ENCODE measurements at places on chromosomes 3 and 15. TPM values are rescaled to one million over a fixed set of nuclear protein-coding genes. Genes with fewer than 3 reads are reported as not detected.
A peak's percentile ranks its signal among the peaks of the same experiment; 100 is the strongest.

RNF168 gene
- polyA plus RNA-seq: 7.9 TPM

GOLGA8T gene
- polyA plus RNA-seq: not detected

GRK7 gene
- polyA plus RNA-seq: not detected

MUC20 gene
- 0.15 TPM for polyA plus RNA-seq

IGDCC3 gene
- not detected for polyA plus RNA-seq

RETNLB gene
- not detected for polyA plus RNA-seq

TEX55 gene
- polyA plus RNA-seq: not detected

COL6A6 gene
- not detected for polyA plus RNA-seq

CD86 gene
- 21.6 TPM for polyA plus RNA-seq

TMEM212 gene
- not detected for polyA plus RNA-seq

DNA sequence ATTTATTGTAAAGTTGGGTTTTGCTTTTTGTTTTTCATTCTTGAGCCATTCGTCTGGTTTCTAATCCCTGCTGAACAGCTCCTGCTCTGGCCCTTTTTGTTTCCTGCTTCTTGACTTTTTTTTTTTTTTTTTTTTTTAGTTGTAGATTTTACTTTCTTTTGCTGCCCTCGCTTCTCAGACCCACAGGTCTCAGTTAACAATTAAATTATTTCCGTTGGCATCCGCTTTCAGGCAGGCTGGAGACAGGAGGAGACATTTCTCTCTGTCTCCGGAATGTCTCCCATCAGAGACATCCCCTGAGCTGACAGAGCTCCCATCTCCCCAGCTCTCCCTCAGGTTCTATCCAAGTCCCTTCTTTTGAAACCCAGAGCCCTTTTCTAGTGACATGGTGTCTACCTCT, 68.6 kb downstream of the SLC6A6 start:
- no peak for DNase-seq

- no peak for DNase-seq
Measured at GRCh38 chr3:190193210-190193609, 72.5 kb upstream of the P3H2 start.

DNA sequence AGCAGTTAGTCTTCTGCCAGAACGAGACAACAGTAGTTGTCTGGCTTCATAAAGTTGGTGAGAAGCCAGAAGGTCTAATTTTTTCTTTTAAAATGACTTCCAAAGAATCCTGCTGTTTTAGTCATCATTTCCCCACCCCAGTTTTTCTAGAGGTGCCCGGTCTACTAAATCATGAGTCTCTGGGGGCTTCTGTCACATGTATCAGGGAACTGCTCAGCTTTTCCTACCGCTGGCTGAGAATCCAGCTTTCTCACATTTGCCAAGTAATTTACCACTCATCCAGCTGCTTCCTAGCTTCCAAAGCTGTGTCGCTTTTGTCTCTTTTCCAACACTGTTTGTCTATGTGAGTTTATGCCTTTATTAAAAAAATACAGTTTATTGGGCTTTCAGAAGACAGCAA, 183.3 kb downstream of the NSUN3 start:
- no peak for DNase-seq

DNA sequence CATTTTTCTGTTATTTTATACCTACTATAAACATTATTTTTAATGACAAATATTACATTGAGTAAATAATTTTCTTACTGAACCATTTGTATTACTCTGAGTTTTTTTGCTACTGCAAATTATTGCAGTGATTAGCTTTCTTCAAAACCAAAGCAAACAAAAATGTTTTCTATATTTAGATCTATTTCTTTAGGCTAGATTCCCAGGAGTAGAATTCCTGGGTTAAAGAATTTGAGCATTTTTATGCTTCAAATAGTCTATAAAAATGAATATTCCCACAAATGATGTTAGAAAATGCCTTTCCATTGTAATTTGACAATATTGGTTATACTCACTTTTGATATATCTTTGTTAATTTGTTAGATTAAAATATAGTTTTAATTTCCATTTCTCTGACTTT, 76.8 kb downstream of the LEKR1 start:
- DNase-seq: no peak

- DNase-seq: no peak
Measured at GRCh38 chr3:59249698-59250361, 200.0 kb upstream of the CFAP20DC start.

DNA sequence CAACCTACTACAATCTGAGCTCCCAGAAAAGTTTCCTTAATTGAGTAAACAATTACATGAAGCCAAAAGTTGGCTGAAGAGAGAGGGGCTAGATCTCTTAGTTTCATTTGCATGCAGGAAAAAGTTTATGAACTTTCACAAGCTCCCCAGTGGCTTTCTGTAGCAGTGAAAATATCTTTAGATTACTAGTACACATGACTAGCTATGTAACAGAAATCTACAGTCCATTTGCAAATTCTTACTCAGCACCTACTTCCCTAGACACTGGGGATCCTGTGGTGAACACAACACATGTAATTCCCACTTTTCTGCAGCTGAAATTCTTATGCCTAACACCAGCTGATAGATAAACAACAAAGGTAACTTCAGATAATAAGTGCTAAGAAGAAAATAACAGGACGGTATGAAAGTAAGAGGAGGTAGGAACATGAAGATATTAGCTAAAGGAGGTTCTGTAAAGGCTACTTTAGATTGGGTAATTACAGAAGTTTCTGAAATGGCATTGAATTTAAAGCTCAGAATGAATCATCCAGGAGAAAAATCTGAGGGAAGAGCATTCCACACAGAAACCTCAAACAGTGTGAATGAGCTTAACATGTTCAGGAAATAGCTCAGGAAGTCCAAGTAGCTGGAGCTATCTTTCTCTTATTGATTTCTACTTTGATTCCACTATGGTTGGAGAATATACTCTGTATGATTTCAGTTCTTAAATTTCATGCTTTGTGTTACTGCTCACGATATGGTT, 204.8 kb downstream of the MAGI1 start:
- DNase-seq: no peak

DNA sequence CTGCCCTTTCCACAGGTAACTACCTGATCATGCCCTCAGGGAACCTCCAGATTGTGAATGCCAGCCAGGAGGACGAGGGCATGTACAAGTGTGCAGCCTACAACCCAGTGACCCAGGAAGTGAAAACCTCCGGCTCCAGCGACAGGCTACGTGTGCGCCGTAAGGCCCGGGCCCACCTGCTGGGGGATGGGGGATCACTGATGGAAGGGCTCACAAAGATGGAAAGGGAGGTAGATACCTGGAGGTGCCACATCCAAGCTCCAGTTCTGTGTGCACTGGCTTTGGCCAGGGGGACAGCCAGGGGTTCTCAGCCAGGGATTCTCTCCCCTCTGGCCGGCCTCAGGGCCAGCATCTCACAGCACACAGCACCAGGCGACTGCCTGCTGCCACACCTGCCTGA, 59.4 kb downstream of the BOC start:
- DNase-seq: no peak

GRCh38 chr3:48157950-48158376, 30.3 kb downstream of the CDC25A start:
- DNase-seq: peak; percentile 15

- DNase-seq: no peak
Measured at GRCh38 chr15:40283615-40284300, 894 bp upstream of the ANKRD63 start.

DNA sequence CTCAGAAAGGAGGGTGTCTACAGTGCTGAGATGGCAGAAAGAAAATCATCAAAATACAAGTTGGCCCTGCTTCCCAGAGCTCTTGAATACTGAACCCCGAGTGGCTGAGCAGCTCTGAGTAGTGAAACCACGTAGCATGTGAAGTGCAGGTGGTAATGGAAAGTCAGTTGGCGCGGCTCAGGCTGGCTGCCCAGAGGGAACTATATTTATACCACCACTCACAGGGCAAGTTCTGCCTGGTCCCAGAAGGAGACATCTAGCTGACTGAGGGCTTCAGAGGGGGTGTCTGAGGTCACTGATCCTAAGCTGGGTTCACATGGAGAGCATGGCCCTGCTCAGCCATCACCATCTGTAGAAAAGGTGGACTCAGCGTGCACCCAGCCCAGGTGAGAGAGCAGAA, 129.6 kb upstream of the AGBL1 start:
- no peak for DNase-seq

- no peak for DNase-seq
Measured at GRCh38 chr3:62884096-62884870, 9.1 kb upstream of the CADPS start.

GRCh38 chr15:72783004-72783639, 436 bp downstream of the ADPGK start:
- peak; percentile 77 for DNase-seq

- no peak for DNase-seq
Measured at GRCh38 chr3:9627901-9628633, 21.2 kb upstream of the MTMR14 start.

DNA sequence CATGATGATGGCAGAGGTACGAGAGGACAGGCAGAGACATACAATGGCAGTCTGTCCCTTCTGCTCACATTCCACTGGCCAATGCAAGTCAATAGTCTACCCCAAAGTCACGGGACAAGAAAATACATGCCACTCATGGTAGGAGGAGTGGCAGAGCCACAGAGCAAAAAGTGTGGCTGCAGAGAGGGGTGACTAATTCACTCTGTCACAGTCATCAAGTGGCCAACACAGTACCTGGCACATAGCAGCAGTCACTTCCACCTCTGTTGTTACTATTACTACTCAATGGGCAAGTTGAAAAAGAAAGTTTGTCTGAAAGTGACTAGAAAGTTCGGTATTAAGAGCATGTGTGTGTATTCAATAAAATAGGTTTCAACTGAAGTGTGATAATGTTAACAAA, 91.4 kb downstream of the SMAD3 start:
- no peak for DNase-seq

DNA sequence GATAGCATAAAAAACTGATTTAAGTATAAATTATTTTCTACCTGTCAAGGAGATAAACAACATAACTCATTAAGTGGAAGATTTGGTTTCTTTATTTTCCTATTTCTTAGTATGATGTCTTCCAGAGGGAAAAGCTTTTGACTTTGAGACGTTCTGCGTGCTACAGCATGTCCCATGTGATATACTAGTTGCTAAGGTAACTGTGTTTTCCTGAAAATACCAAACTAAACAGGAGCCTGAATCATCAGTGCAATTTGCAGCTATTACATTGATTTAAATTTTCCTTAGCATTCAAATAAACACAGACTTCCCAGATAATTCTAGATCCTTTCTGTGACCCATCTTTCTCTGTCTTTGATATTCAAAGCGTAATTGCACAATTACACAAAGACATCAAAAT, 117.7 kb upstream of the P2RY1 start:
- no peak for DNase-seq

DNA sequence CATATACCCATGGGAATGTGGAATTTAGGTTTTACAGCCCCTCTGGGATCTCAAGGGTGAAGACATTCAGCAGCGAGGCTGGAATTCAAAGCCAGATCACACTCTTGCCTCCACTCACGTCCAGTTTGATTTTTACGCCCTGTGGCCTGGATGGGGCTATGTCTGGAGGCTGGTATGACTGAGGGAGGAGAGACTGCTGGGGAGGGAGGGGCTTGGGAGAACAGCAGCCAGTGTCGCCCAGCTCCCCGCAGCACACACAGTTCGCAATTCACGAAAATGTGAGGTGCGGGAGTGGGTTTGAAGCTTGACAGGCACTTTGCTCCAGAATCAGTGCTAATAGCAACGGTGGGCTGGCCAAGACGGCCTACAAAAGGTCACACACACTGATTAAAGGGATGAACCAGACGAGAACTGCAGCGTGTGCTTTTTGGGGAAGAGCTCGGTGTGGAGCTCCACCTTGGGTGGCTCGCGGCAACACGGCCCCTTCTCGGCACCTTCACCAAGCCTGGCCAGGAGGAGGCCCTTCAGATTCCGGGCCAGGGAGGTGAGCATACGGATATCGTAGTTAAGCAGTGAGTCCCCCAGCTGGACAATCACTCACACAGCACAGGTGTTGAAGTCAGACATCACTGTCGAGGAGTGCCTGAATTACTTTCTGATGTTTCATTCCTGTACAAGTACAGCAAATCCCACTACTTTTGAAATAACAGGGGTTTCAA, 16.4 kb downstream of the EHD4 start:
- DNase-seq: no peak

GRCh38 chr3:61172684-61173083, 78.6 kb downstream of the FHIT start:
- no peak for DNase-seq

DNA sequence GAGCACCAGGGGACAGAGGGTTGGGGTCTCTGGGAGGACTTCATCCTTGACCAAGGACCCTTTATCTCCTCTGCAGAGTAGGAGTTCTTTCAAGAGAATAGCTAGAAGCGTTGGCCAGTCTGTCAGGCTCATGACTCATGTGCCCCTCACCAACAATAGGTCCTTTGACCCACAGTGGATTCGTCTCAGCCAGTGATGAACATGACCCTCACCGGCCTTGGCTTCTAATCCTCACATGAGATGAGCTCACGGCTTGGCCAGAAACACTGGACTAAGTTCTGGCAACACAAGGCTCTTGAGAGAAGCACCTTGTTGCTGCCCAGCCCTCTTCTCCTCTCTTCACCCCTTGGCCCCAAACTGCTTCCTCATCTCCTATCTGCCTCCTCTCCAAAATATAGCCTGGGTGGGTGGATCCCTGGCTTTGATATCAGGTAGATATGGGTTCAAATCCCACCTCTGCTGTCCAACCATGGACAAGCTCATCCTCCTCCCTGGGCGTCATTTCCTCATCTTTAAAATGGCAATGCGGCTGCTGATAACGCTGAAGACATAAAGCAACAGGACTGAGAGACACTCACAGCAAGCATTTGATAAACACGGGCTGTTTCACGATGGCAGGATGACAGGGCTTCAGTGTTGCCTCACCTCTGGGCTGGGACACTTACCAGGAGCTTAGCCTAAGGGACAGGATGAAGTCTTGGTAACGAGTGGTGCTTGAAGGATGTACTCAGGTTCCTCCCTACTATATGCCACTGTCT, 446.7 kb upstream of the PROK2 start:
- DNase-seq: no peak

- DNase-seq: no peak
Measured at GRCh38 chr15:28107904-28108275, 8.8 kb upstream of the OCA2 start.

DNA sequence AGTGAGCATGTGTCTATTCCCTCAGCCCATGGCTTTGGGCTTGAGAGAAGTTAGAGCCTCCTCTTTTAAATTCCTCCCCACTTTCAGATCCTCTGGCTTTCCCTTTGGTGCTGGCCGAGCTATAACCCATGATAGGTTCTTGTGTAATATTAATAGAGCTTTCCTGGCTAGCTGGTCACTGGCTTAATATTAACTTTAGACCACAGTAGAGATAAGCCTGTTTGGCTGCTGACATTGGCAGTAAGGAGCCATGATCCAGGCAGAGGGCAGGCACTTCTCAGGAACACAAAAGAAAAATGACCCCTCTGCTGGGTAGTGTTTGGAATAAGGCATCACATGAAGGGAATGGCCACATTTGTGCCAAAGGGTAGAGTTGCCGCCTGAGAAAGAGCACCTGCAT, 65.4 kb upstream of the UMPS start:
- no peak for DNase-seq

DNA sequence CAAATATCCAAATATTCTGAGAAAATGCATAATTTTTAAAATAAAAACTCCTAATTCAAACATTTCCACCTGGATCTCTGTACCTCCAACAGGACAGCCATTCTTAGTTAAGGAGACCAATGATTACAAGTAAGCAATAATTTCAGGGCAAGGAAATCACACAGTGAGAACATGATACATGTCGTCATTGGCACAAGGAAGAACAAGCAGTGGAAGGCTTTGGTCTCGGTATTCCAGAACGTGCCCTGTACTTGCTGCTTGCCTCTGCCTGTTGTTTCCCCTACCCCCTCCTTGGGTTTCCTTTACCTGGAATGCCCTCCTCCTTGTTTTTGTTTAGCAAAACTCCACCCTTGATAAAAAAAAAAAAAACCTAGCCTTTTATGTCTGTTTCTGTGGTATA, 72.8 kb downstream of the PPM1L start:
- no peak for DNase-seq
